ENCODE measurements at places on chromosomes 3 and 15.

- DNase-seq, result no peak
These were observed 695.2 kb downstream of the TUSC7 start for GRCh38 chr3:117404730-117405129.

DNA sequence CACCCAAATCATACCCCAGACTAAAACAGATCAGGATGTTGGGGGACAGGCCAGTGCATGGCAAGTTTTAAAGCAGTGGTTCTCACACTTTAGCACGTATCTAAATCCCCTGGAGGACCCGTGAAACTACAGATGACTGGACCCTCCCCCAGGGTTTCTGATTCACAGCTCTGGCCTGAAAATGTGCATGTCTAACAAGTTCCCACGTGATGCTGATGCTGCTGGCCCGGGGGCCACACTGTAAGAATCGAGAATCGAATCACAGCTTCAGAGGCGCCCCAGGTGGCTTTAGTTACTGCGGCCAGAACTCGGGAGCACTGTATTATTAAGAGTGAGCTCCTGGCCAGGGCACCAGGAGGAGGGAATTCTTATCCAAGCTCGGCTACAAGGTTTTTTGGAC is 11.6 kb downstream of the ADAMTS17 start:
- no peak for DNase-seq

DNA sequence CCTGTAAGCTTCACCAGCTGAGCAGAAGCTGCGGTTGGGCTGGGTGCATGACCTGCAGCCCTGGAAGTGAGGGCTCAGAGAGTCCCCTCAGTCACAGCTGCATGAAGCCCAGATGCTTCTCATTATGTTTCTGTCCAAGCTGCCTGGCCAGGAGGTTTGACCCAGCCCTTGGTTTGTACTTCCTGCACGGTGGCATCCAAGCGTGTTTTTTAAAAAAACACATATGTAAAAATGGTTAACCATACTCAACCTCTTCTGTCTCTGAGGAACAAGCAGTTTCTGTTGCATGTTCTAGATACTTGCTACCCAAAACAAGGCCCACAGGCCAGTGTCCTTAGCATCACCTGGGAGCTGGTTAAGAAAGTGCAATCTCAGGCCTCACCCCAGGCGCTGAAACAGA is 76.0 kb upstream of the ATP10A start:
- no peak for DNase-seq

- no peak for DNase-seq
These were observed 25.5 kb downstream of the DPH3 start for GRCh38 chr3:16239086-16239770.

- no peak for DNase-seq
These were observed 163.4 kb upstream of the NUDT16 start for GRCh38 chr3:131218196-131218595.

GRCh38 chr15:36428102-36428845 is 151.2 kb upstream of the CDIN1 start:
- DNase-seq, result no peak

- peak; percentile 5 for DNase-seq
These were observed 103.1 kb downstream of the CMSS1 start for GRCh38 chr3:99920481-99921376.

- no peak for DNase-seq
These were observed 76.0 kb upstream of the FAN1 start for GRCh38 chr15:30827625-30828303.

DNA sequence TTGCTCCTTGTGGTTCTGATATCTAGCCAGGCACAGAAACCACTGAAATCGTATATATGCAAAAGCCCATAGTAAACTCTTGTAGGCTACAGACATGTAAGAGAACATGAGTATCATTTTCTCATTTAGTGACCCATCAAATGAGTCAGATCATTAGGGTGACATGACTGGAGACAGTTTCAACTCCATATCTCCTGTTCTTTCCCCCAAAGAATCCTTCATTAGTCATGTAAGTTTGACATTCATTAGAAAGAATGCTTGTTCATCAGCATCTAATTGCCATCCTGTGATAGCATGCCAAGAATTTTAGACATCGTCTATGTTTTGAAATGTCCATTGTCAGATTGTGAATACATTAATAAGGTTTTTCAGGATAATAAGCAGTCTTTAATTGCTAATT is 264.9 kb upstream of the TPM1 start:
- DNase-seq, result no peak

- no peak for DNase-seq
These were observed 505.2 kb downstream of the SHQ1 start for GRCh38 chr3:72343078-72343477.

DNA sequence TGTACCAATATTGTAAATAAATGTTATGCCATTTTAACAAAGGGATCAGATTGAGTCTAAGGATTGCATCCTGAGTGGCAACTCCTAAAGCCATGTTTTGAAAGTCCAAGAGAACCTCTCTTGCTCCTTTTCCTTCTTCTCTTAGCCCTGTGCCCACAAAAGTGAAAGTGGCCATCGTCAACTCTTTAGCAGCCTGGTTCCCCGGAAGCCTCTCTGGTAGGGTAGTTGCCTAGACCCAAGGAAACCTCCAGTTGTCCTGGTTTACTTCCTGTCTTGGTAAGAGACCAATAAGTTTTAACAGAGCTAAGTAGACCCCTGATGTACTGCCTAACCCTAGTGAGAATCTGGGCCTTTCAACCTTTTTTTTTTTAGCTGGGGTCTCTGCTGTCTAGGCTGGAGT is 10.2 kb upstream of the ITPKA start:
- no peak for DNase-seq

GRCh38 chr3:128196647-128197046 is 43.4 kb downstream of the EEFSEC start:
- no peak for DNase-seq

DNA sequence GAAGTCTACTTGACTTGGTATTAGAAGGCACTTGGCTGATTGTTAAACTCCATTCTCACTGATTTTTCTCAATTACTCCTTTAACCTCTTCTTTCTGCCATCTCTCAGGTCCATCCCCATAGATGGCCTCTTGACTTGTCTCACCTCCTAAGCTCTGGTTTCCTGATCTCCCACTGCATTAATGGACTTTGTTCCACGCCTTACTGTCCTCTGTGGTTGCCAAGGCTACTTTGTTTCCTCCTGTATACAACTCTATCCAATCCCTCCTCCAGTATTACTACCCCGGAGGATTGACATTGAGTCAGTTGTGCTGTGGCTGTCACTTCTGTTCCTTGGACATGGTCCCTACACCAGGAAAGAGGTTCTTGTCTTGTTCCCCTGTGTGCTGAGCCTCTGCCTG is 10.6 kb upstream of the GLCE start:
- no peak for DNase-seq

- no peak for DNase-seq
These were observed 86.8 kb upstream of the PSMD6 start for GRCh38 chr3:64110071-64110470.

- no peak for DNase-seq
These were observed 4.8 kb downstream of the TMIE start for GRCh38 chr3:46705751-46706552.
